ENCODE measurements at places on chromosomes 16 and 17.

- peaks cover 5% of the 10 kb centered on the region for H3K4me1 ChIP-seq
- H3K27me3 ChIP-seq, result peaks cover 49% of the 10 kb centered on the region
- no peak overlapping the region for H3K4me3 ChIP-seq
- no peaks in the 10 kb centered on the region for H3K36me3 ChIP-seq
Observed at GRCh38 chr16:23781176-23781575, 26.4 kb downstream of the CHP2 start.

DNA sequence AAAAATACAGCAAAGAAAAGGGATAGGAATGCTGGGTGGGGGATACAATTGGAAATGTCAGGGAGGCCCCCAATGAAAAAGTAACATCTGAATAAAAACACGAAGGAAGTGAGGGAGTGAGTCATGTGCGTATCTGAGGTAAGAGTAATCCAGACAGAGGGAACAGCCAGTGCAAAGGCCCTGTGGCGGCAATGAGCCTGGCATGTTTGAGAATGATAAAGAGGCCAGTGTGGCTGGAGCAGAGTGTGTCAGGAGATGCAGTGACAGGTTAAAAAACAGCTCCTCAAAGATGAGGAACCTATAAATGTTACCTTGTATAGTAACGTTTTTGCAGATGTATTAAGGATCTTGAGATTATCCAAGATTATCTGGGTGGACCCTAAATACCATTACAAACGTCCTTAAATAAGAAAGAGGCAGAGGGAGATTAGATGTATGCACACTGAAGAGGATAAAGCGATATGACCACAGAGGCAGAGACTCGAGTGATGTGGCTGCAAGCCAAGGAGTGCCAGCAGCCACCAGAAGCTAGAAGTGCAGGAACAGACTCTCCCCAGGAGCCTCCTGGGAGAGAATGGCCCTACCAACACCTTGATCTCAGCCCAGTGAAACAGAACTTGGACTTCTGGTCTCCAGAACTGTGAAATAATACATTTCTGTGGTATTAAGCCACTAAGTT is 17.8 kb upstream of the SLC35B1 start:
- no peak for DNase-seq
- H3K36me3 ChIP-seq, result peaks cover 48% of the 10 kb centered on the region
- H3K4me3 ChIP-seq, result no peak overlapping the region
- no peaks in the 10 kb centered on the region for H3K27me3 ChIP-seq
- peaks cover 32% of the 10 kb centered on the region for H3K4me1 ChIP-seq

GRCh38 chr16:4580250-4580649 is 24.1 kb downstream of the C16orf96 start:
- H3K4me1 ChIP-seq, result no peaks in the 10 kb centered on the region
- H3K4me3 ChIP-seq, result no peak overlapping the region
- no peaks in the 10 kb centered on the region for H3K27me3 ChIP-seq
- no peak for DNase-seq
- H3K36me3 ChIP-seq, result no peaks in the 10 kb centered on the region
- no peak overlapping the region for H3K27ac ChIP-seq

DNA sequence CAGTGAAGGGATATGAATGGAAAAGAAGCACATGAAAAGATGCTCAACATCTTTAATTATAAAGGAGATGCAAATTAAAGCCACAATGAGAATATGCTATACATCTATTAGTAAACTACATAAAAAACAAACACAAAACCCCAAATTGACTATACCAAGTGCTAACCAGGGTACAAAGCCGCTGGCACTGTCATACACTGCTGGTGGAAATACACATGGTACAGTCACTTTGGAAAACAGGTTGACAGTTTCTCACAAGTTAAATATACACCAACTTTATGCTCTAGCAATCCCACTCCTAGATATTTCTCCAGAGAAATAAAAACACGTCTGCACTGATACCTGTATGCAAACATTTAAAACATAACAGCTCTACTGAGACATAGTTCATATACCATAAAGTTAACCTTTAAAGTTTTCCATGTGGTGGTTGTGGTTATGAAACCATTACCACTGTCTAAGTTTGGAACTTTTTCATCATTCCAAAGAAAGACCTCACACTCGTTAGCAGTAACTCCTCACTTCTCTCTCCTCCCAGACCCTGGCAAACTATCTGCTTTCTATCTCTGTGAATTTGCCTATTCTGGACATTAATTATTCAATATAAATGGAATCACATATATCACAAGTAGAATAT is 42.7 kb downstream of the ADGRG5 start:
- peaks cover 13% of the 10 kb centered on the region for H3K36me3 ChIP-seq
- DNase-seq, result peak; percentile 37
- H3K27ac ChIP-seq, result peak overlapping the region; percentile 1
- H3K4me1 ChIP-seq, result peaks cover 44% of the 10 kb centered on the region

DNA sequence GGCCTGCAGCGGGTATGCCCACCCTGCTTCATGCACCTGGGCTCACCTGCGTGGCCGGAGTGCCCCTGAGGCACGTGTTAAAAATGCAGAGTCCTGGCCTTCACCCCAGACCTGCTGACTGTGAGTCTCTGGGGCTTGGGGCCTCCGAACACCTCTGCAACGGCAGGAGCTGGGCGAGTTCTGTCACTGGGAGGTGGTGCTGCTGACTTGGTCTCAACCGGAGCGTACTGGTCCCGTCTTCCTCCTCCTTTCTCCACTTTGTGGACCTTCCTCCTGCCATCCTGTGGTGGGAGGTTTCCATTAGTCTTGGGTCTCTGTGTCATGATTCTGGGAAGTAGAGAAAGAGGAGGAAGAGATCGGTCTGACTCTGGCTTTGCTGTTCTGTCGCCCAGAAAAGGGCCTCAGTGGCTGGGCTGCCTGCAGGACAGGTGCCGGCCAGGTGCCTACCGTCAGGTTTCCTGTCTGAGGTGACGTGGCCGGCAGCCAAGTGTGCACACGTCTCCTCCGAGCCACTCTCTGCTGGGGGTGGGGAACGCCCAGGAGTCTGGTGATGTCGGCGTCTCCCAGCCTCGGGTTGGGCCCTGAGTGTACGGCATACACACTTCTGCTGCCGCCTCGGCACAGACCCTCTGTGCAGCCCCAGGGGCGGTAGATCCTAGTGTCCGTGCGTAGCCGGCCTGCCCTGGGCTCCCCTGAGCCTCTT is 6.9 kb downstream of the TSC2 start:
- DNase-seq, result no peak
- no peaks in the 10 kb centered on the region for H3K4me1 ChIP-seq
- H3K27ac ChIP-seq, result no peak overlapping the region
- peaks cover 6% of the 10 kb centered on the region for H3K36me3 ChIP-seq
- no peak overlapping the region for H3K4me3 ChIP-seq

GRCh38 chr16:72809446-72809845 is 238.5 kb downstream of the ZFHX3 start:
- no peak overlapping the region for H3K4me3 ChIP-seq
- H3K36me3 ChIP-seq, result no peaks in the 10 kb centered on the region
- peaks cover 1% of the 10 kb centered on the region for H3K4me1 ChIP-seq
- DNase-seq, result no peak

GRCh38 chr16:82011199-82011641 is at the start of gene SDR42E1:
TSS of gene SDR42E1 (minus strand) at chr16:82011470. CDS start at chr16:82000858, 10,612 bp downstream.
- peaks cover 33% of the 10 kb centered on the region for H3K36me3 ChIP-seq
- H3K27me3 ChIP-seq, result peaks cover 13% of the 10 kb centered on the region
- H3K27ac ChIP-seq, result peak within 1 kb of the TSS; percentile 68
- H3K4me3 ChIP-seq, result peak within 1 kb of the TSS; percentile 85
- DNase-seq, result peak; percentile 78

DNA sequence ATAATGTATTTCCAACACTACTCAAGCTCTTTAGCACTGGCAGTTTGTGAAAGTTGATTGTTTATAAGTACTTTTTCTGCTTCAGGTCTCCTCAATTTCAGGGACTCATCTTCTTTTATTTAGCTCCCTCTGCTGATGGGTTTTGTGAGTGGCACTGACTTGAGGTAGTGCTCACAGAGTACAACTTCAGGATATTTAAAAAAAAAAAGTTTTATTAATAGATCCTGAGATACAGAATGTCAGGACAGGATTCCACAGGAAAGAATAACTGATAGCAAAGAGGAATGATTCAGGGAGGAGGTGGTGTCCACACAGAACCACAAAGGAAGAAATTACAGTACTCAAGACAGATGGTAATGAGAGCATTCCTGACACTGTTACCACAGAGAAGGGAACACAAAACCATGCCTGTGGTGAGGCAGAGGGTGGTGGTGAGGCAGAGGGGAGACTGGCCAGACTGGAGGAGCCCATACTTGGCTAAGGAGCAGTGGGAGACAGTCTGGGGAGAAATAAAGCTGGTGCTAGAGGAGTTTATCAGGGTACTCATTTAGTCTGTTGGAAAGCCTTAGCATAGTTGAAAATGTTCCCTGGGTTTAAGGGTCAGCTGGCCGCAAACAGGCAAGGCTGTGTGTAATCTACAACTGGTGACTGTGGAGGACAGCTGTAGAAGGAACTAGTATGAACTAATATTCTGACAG is 63.7 kb downstream of the SPAG9 start:
- no peaks in the 10 kb centered on the region for H3K27me3 ChIP-seq
- H3K4me3 ChIP-seq, result no peak overlapping the region
- H3K4me1 ChIP-seq, result peaks cover 3% of the 10 kb centered on the region
- no peak overlapping the region for H3K27ac ChIP-seq

DNA sequence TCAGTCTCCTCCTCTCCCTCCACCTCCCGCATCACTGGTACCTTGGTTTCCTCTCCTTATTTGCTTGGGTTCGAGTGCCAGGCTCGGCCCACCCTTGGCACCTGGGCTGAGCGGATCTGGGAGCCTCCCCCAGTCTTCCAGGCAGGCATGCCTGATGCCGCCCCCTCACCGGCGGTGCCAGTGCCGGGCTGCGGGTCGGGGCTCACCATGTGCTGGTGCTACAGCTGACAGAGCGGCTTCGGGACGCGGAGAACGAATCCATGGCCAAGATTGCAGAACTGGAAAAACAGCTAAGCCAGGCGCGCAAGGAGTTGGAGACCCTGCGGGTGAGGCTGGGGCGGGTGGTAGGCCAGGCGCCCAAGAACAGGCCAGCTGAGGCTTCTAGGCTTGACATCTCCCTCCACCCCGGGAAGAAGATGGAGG is 19.2 kb downstream of the FMNL1 start:
- H3K36me3 ChIP-seq, result peaks cover 69% of the 10 kb centered on the region
- H3K27me3 ChIP-seq, result no peaks in the 10 kb centered on the region
- H3K4me1 ChIP-seq, result peaks cover 28% of the 10 kb centered on the region
- no peak overlapping the region for H3K27ac ChIP-seq
- DNase-seq, result no peak

DNA sequence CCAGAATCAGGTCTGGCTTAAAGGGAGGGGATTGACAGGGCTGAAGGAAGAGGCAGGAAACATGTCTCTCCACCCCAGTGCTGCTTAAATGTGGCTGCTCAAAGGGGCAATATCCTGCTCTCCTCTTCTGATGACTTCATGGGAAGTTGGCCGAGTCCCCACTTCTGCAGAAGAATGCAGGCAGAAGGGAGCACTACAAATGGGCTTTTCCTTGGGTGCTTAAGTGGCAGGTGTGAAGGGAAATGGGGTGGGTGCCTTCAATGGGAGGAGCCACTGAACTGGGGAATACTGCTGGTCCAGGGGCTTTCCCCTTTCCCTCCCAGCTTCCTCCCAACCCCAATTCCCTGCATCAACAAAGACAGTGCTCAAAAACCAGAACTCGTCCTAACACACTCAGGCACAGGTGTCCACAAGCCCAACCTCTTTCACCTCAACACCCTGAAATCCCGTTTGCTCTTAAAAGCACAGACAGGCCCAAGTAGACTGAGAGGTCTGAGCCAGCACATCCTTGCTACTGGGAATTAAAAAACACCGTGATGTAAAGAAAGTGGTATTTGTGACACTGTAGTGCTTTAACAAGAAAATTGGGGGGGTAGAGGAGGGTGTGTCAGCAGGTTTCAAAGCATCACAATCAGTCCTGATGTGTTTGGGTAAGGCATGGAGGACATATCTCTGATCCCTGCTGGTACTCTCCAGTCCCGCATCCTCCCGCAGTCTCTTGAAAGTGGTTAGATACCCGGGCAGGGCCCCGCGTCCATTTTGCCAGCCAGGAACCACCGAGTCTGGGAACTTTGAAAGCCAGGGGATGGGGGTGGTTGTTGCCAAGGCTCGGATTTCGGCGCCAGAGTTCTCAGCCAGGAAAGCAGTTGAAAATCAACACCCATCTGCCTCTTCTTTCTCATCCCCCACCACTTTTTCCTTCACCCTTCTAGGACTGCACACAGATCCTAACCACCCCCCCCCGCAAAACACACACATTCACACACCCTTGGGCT is 1.6 kb downstream of the CA10 start:
- H3K36me3 ChIP-seq, result peaks cover 4% of the 10 kb centered on the region
- peaks cover 5% of the 10 kb centered on the region for H3K4me1 ChIP-seq
- peaks cover 51% of the 10 kb centered on the region for H3K27me3 ChIP-seq
- peak overlapping the region; percentile 52 for H3K27ac ChIP-seq

- H3K36me3 ChIP-seq, result no peaks in the 10 kb centered on the region
- no peaks in the 10 kb centered on the region for H3K4me1 ChIP-seq
- H3K27me3 ChIP-seq, result no peaks in the 10 kb centered on the region
- H3K4me3 ChIP-seq, result no peak overlapping the region
- no peak overlapping the region for H3K27ac ChIP-seq
Observed at GRCh38 chr16:64459821-64460220, 662.0 kb downstream of the CDH11 start.

DNA sequence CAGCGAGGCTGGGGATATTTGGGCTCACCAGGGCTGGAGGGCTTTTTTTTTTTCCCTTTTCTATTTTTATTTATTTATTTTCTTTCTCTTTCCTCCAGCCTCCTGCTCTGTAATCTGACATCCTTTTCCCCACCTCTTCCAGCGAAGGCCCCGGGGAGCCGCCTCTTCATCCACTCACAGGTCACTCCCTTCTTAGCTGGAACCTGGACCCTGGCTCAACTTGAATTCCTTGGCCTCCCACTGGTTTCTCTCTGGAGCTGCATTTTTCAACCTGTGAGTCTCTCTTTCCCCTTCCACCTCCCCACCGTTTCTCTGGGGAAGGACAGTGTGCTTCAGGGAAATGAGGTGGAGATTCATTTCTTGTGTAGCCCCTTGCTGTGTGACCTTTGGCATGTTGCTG is 82.0 kb downstream of the MRM1 start:
- H3K36me3 ChIP-seq, result no peaks in the 10 kb centered on the region
- DNase-seq, result no peak
- no peak overlapping the region for H3K4me3 ChIP-seq
- H3K4me1 ChIP-seq, result no peaks in the 10 kb centered on the region

GRCh38 chr17:12592941-12593340 is 72.7 kb upstream of the MYOCD start:
- no peak for DNase-seq
- no peak overlapping the region for H3K4me3 ChIP-seq
- no peaks in the 10 kb centered on the region for H3K36me3 ChIP-seq
- no peaks in the 10 kb centered on the region for H3K27me3 ChIP-seq
- H3K27ac ChIP-seq, result no peak overlapping the region

- H3K27ac ChIP-seq, result peak overlapping the region; percentile 91
- H3K4me3 ChIP-seq, result peak overlapping the region; percentile 35
- H3K27me3 ChIP-seq, result no peaks in the 10 kb centered on the region
- peak; percentile 69 for DNase-seq
Observed at GRCh38 chr16:27199736-27200135, 3.6 kb upstream of the KDM8 start.
